GM19239 (cell line): ENCODE measurements at places on chromosomes 13 and 19.

GRCh38 chr19:19059018-19059836, 4.6 kb upstream of the SLC25A42 start:
- no peak for DNase-seq

DNA sequence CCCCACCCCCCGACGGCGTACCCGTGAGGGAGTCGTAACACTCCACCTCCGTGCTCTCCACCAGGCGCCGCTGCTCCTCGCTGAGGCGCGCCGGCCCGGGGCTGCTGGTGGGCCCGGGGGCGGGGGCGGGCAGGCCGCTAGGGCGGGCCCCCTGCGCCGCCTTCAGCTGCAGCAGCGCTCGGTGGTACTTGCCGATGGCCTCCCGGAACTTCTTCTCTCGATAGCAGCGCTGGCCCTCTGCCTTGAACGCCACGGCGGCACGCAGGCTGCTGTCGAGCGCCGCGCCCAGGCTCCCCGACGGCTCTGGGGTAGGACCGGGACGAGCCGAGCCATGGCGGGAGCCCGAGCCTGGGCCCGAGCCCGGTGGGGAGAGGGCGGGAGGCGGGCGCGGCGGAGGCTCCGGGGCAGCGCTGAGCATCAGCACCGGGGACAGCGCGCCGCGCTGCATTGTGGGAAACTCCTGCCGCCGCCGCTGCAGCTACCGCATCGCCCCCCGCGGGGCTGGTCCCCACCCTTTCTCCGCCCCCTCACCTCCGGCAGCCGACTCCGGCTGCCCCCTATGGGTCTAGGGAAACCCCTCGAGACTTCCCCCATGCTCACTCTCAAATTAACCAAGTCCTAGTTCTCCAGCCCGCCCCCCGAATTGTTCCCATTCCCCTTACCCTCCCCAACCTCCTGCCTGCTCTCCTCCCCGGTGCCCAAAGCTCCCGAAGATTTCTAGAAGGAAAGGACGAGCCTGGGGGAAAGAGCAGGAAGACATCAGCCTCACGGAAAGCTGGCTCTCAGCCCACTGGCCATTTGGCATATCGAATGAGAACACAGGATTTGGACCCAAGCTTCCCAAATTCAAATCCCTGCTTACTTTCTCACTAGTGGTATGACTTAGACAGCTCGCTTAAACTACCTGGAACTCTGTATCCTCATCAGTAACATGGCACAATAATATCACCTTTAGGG, at the start of gene TTC9B:
TTC9B (minus strand) TSS at position 451 of the 957 bp plus-strand sequence; CDS start at position 448, 3 bp downstream.
- DNase-seq, result no peak

DNA sequence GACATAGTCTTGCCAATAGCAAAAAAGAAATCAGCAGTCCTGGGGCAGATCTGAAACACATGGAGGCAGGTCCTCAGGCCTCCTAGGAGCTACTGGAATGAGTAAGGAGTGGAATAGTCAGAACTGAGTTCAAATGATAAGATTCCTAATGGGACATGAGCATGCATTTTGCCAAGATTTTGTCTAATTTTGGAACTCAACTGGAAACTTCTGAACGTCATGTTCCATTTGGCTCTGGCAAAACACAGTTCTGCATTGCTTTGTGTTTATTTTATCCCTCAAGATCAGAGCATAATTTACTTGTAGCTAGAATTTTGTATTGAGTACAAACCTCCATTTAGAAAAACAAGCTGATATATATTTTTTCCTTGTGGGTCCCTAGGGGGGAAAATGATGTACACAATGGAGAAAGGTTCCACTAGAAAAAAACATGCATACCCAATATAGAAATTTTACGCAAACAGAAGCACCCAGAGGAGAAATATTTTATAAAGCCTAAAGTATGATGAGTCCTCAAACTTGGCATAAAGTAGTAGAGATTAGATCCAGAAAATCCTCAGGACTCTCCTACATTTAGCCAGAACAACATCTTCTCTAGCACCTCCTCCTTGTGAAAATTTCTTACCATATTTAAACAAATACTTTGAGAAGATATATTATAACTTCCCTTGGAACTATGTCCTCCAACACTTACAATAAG, 149.0 kb upstream of the SERP2 start:
- no peak for DNase-seq

- DNase-seq, result no peak
Measured at GRCh38 chr13:21813110-21813509, 142.2 kb downstream of the FGF9 start.

DNA sequence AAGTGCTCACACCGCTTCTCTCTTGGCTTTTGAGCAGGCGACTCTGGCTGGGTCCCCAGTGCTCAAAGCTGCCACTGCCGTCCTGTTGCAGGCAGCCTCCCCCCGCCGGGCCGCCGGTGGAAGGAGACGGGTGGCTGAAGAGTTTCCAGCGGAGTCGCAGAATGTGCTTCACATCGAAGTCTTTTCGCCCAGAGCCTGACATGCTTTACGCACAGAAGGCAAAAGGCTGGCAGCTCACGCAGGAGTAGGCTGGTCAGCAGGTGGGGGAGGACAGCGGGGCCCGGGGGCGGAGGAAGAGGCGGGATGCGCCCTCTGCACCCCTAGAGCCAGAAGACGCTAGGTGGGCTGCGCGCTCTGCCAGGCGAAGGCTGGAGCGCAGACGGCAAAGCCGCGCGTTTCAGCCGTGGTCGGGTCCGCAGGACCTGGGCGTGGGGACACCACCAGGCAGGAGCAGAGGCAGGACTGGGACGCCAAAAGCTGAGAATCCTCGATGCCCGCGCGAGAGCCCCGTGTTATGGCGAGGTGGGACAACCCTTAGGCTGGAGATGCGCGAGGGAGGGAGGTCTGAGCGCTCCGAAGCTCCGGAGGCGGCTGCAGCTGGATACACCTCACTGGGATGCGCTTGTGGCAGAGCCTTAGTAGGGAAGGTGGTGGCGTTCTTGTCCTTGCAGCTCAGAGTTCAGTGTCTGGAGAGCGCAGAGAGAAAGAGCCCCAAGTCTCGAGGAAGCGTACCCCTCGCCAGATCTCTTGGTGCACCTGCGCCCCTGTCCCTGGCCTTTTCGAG, at the start of gene ATXN8OS:
ATXN8OS (plus strand) TSS at position 329 of the 784 bp plus-strand sequence.
- DNase-seq, result no peak

- DNase-seq, result no peak
Measured at GRCh38 chr13:73230716-73231115, 171.9 kb downstream of the KLF5 start.

GRCh38 chr13:40776681-40777165, 5.7 kb upstream of the MRPS31 start:
- DNase-seq, result no peak

DNA sequence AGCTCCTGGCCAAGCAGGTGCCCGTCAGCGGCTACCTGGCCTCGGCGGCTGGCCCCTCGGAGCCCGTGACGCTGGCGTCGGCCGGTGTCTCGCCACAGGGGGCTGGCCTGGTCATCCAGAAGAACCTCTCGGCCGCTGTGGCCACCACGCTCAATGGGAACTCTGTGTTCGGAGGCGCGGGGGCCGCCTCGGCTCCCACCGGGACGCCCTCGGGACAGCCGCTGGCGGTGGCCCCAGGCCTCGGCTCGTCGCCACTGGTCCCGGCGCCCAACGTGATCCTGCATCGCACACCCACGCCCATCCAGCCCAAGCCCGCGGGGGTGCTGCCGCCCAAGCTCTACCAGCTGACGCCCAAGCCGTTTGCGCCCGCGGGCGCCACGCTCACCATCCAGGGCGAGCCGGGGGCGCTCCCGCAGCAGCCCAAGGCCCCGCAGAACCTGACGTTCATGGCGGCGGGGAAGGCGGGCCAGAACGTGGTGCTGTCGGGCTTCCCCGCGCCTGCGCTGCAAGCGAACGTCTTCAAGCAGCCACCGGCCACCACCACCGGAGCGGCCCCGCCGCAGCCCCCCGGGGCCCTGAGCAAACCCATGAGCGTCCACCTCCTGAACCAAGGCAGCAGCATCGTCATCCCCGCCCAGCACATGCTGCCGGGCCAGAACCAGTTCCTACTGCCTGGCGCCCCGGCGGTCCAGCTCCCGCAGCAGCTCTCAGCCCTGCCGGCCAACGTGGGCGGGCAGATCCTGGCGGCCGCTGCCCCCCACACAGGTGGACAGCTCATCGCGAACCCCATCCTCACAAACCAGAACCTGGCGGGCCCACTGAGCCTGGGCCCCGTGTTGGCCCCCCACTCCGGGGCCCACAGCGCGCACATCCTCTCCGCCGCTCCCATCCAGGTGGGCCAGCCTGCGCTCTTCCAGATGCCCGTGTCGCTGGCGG, 33.0 kb upstream of the EHD2 start:
- no peak for DNase-seq

GRCh38 chr13:41587490-41587889, 130.1 kb downstream of the RGCC start:
- DNase-seq, result no peak

GRCh38 chr19:1674293-1674679, 21.9 kb upstream of the TCF3 start:
- DNase-seq, result no peak

GRCh38 chr19:21094347-21095025, 12.5 kb downstream of the ZNF714 start:
- DNase-seq, result no peak

DNA sequence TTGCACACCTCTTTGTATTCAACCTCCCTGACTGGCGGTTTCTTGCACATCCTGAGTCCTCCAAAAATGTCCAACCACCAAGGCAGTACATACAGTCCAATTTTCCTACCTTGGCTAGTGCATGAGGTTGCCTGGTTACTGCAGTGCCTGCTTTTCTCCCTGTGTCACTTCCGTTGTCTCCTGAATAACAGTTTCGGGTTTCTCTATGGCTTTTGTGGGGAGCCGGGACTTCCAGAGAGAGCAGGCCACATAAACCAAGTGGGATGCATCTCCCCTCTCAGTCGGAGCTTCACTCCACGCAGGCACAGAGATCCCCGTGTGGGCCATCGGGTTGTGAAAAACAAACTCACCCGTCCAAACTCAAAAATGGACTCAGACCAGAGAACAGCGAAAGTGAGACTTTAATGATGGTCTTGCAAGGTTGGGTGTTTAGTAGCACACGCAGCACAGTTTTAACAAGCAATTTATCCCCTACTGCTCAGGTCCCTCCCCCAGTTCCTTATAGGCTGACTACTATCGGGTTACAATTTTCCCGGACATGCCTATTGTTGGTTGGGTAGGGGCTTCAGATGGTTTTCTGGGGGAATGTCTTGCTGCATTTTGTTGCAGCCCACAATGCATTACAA, 173.1 kb downstream of the POU4F1 start:
- DNase-seq, result no peak

GRCh38 chr13:97307882-97308624, 85.9 kb downstream of the MBNL2 start:
- DNase-seq, result no peak

DNA sequence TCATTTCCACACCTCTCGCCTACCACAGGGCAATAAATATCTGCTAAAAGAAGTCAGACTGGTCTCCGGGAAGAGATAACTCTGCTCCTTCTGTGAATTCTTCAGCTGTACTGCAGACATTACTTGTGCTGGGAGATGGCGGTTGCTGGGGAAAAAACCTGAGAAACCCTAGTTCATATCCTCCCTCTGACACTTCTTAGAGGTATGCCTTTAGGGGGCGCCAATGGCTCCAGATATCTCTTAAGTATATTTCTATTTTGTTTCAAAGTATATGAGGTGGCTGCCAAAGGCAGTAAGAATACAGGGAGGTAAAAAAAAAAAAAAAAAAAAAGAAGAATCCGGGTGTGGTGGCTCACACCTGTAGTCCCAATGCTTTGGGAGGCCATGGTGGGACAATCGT, 175.2 kb downstream of the PAN3 start:
- no peak for DNase-seq
